Hepatocyte (in vitro differentiated cells): ENCODE measurements at places on chromosomes 4 and X. TPM values are rescaled to one million over a fixed set of nuclear protein-coding genes. Genes with fewer than 3 reads are reported as not detected.
A peak's percentile ranks its signal among the peaks of the same experiment; 100 is the strongest.

DNA sequence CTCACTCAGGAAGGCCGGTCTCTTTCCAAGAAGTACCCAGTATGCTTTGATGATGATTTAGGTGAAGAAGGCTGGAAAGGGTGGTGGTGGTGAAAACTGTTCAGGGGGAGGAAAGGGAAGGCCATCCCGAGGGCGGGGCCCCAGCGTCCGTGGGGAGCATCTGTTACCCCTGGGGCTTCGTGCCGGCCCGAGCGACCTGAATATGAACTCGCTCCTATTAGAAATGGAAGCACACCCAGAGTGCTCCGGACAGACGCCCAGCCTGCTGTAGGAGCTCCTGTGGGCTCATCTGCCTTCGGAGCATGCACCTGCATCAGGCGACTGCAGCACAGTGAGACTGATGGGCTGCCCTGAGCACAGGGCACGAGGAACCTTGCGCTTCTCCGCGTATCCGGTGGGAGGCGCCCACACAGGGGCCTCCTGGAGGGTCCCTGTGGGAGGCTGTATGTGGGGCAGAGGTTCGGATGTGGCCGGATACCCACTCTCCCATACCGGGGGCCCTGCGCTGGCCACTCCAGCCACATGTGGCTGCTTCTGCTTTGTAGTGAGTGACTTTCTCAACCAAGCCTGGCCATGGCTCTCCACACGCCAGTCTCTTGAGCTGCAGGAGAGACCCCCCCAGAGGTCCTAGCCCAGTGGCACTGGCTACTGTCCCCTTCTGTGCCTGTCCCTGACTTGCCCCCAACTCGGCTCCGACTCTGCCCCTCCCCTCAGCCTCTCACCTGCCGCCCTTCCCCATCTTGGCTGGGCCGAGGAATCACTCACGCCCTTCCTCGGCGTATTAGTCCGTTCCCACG lies 36.7 kb downstream of the FGFRL1 start:
- peaks cover 7% of the 10 kb centered on the region for H3K27me3 ChIP-seq
- H3K27ac ChIP-seq = no peak overlapping the region
- no peaks in the 10 kb centered on the region for H3K36me3 ChIP-seq

GRCh38 chrX:39196192-39197102 lies 395.2 kb downstream of the MID1IP1 start:
- H3K36me3 ChIP-seq = no peaks in the 10 kb centered on the region
- no peak overlapping the region for H3K4me3 ChIP-seq
- no peak for DNase-seq
- no peaks in the 10 kb centered on the region for H3K27me3 ChIP-seq
- no peak overlapping the region for H3K27ac ChIP-seq
- no peaks in the 10 kb centered on the region for H3K4me1 ChIP-seq

DNA sequence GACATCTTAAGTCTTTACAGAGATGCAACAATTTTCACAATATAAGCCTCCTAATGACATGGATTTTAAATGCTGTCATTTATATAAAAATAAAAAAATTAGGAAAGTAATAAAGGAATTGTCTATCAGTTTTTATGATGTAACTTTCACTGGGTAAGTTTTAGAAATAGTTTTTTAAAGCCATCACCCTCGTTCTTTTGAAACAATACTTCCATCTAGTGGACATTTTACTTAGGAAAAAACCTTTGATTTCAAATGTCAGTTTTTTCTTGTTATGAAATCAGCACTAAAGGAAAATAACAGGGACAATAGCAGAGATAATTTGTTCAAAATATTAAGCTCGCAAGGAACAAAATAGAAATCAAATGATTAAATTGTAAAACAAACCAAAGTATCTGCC lies 24.3 kb upstream of the NDNF start:
- H3K27ac ChIP-seq = no peak overlapping the region
- H3K4me3 ChIP-seq = no peak overlapping the region
- no peaks in the 10 kb centered on the region for H3K36me3 ChIP-seq
- peak; percentile 26 for DNase-seq
- no peaks in the 10 kb centered on the region for H3K27me3 ChIP-seq

GRCh38 chrX:56107320-56107719 lies 124.8 kb upstream of the KLF8 start:
- no peaks in the 10 kb centered on the region for H3K27me3 ChIP-seq
- H3K36me3 ChIP-seq = no peaks in the 10 kb centered on the region
- H3K4me3 ChIP-seq = no peak overlapping the region
- no peaks in the 10 kb centered on the region for H3K4me1 ChIP-seq

DNA sequence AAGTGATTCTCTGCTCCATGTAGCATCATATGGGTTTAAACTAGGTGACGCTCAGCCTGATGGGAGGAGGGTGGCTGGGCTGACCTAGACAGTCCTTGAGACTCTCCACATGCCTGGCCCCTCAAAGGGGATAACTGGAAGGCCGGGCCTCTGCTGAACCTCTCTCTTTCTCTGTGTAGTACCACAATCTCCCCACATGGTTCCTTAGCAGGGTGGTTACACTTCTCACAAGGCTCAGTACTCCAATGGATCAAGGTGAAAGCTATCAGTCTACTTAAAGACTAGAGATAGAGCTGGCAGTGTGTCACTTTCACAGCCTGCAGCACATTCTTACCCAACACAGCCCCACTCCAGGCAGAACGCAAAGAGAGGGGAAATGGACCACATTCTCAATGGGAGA lies 80.4 kb downstream of the LDB2 start:
- H3K36me3 ChIP-seq = no peaks in the 10 kb centered on the region
- H3K4me1 ChIP-seq = no peaks in the 10 kb centered on the region
- H3K27ac ChIP-seq = no peak overlapping the region

DNA sequence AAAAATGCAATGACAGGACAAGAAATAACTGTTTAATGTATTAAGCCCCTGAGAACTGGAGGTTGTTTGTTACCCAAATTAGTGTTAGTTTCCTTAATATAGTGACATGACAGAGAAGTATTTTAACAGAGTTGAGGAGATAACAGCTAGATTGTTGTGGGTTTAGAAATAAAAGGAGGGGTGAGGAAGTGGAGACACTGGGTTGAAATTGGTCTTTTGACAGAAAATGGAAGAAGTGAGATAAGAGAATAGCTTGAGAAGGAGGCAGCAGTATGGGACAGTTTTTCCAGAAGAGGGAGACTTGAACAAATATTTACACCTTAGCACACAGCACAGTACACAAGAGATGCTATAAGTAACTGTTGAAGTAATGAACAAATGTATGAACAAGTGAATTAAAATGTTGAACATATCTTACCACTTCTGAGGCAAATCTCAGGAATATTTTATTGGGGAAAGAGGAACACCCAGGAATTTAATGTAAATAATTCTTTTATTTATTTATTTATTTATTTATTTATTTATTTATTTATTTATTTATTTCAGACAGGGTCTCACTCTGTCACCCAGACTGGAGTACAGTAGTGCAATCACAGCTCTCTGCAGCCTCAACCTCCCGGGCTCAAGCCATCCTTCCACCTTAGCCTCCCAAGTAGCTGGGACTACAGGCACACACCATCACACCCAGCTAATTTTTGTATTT lies 58.0 kb upstream of the EGFL6 start:
- no peak overlapping the region for H3K27ac ChIP-seq
- no peaks in the 10 kb centered on the region for H3K36me3 ChIP-seq
- no peaks in the 10 kb centered on the region for H3K4me1 ChIP-seq
- H3K4me3 ChIP-seq = no peak overlapping the region
- no peaks in the 10 kb centered on the region for H3K27me3 ChIP-seq

- no peak overlapping the region for H3K27ac ChIP-seq
- no peaks in the 10 kb centered on the region for H3K36me3 ChIP-seq
- H3K4me1 ChIP-seq = no peaks in the 10 kb centered on the region
- H3K4me3 ChIP-seq = no peak overlapping the region
Measured at GRCh38 chrX:56987741-56988140, 7.6 kb downstream of the SPIN3 start.

MAPK10 gene
- polyA plus RNA-seq = 5.9 and 9.1 TPM in 2 replicates

USP17L12 gene
- polyA plus RNA-seq = not detected in 2 replicates

HDAC8 gene
- polyA plus RNA-seq = 27.4 and 29.5 TPM in 2 replicates

IKBKG gene
- polyA plus RNA-seq = 30.7 and 32.9 TPM in 2 replicates

UNC5C gene
- 3.5 and 6.9 TPM in 2 replicates for polyA plus RNA-seq

SORCS2 gene
- polyA plus RNA-seq = 1.1 and 4.8 TPM in 2 replicates

GAGE12J gene
- polyA plus RNA-seq = not detected in 2 replicates

BEX2 gene
- polyA plus RNA-seq = 39.1 and 45.4 TPM in 2 replicates

BEX5 gene
- polyA plus RNA-seq = 14.2 and 14.3 TPM in 2 replicates

MSX1 gene
- polyA plus RNA-seq = 22.9 and 30.4 TPM in 2 replicates
